ENCODE measurements at places on chromosomes 7 and 10.

GRCh38 chr7:12802070-12802469, 114.6 kb downstream of the ARL4A start:
- DNase-seq, result no peak

- DNase-seq, result no peak
These were observed 546 bp upstream of the HOXA3 start for GRCh38 chr7:27152816-27153442.

DNA sequence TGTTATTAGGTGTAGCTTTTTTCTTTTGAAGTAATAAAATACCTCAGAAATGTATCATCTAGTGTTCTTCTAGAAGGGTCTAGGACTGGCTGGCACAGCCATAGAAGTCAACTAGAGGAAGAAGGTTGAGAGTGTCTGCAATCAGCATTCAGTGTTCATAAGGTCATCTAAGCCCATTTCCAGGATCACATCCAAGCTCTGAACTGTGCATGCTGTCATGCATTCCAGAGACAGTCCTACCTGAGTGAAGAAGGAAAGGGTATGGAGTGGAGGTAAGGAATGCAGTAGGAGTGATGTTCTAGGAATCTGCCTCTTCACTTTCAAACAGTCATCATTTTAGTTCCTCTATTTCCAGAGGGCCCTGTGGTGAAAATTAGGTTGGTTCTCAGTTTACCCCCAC, 789.7 kb downstream of the GATA3 start:
- no peak for DNase-seq

GRCh38 chr10:8430321-8430720, 375.8 kb downstream of the GATA3 start:
- DNase-seq, result no peak

DNA sequence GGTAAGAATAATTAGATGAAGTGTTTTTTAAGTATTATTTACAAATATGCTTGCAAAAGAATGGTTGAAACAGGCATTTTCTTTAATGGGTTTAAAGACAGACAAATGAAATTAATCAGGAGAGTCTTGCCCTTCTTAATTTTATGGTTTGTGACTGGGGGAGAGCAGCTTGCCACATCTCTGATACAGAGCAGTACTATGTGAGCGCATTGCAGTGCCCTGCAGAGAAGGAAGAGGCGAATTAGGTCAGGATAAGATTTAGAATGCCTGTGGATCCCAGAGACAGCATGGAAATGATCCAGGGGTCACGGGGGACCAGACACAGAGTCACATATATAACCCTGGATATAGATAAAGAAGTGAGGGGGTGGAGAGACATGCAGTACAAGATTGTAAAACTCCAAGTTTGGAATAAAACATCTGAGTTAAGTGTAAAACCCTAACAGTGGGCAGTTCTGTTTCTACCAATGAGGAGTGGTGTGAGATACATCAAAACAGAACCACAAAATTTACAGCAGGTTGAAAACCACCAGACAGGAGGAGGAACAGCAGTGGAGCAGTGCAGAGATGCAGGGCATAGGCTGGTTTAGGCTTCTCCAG, 125.5 kb downstream of the FAM204A start:
- DNase-seq, result no peak

DNA sequence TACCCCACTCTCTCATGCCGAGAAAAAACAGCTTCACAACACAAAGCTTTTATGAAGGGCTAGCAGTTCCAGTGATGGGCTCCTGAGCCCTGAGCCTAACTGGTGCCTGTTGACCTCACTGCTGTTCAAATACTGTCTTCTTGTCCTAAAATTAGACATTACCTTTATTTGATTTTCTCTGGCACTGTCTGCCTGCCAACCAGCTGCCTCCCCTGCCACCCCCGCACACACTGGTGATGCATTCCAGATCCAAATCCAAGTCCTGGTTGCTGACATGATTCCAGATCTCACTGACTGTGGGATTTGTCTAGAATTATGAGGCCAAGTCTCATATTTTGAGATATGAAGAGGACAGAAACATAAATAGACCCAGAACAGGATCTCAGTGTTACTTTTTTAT, 816.2 kb downstream of the NRG3 start:
- DNase-seq, result no peak

GRCh38 chr7:1623810-1624209, 46.3 kb upstream of the ELFN1 start:
- no peak for DNase-seq

GRCh38 chr10:71014021-71014805, 125.8 kb upstream of the PCBD1 start:
- no peak for DNase-seq

DNA sequence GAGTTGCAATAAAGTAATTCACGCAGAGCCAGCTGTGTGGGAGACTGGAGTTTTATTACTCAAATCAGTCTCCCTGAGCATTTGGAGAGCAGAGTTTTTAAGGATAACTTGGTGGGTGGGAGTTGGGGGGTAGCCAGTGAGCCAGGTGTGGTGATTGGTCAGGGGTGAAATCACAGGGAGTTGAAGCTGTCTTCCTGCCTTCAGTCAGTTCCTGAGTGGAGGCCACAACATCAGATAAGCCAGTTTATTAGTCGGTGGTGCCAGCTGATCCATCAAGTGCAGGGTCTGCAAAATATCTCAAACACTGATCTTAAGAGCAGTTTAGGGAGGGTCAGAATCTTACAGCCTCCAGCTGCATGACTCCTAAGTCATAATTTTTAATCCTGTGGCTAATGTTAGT, 3.3 kb upstream of the CYP51A1 start:
- no peak for DNase-seq

DNA sequence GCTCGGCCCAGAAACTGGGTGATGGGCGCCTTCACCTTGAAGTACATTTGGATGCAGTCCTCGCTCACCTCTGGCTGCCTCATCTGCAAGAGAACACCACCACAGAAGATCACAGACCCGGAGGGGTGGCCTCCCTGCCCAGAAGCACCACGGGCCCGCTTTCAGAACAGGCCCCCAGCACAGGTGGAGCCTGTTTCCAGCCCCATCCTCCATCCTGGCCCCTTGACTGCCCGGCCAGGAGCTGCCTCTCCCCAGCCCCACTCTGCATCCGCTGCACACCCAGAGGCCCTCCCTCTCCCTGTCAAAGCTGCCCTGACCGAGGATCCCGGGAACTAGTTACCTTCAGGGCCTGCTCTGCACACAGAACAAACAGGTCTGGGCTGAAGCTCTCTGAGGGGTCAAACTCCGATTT, 724 bp downstream of the CFAP46 start:
- no peak for DNase-seq

- DNase-seq, result peak; percentile 41
These were observed 13.6 kb downstream of the TTYH3 start for GRCh38 chr7:2645274-2645868.

DNA sequence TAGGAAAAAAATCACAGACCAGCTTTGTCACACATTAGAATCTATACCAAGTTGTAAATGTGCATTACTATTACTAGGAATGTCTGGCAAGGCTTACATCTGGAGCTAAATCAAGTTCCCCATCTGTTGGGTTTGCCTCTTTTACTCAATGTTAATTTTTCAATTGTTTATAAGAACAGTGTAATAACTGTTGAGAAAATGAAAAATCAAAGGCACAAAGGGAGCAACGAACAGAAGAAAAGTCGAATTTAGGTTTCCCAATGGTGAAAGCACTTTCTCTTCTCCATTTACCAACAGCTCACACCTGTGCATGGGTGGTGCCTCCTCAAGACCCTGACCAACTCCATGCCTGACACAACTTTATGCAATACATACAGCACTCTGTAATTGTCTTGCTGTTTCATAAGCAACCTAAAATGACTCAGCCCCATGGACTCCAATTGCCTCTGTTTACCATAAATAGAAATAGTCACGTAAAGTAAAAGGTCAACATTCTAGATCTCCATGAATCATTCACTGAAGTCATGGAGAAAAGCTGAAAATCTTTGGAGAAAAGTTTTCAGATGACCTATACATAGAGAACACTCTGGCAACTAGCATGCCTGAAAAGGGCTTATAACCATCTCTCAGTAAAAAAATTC, 95.5 kb upstream of the KCNIP2 start:
- no peak for DNase-seq

Data from stimulated activated CD8-positive, alpha-beta memory T cell treated with anti-CD3 and anti-CD28 coated beads, Interleukin-7, amount 100 ng/mL, for 48 hours (primary cell).